NB4 (cell line): ENCODE measurements at places on chromosomes 6 and 20.
A peak's percentile ranks its signal among the peaks of the same experiment; 100 is the strongest.

DNA sequence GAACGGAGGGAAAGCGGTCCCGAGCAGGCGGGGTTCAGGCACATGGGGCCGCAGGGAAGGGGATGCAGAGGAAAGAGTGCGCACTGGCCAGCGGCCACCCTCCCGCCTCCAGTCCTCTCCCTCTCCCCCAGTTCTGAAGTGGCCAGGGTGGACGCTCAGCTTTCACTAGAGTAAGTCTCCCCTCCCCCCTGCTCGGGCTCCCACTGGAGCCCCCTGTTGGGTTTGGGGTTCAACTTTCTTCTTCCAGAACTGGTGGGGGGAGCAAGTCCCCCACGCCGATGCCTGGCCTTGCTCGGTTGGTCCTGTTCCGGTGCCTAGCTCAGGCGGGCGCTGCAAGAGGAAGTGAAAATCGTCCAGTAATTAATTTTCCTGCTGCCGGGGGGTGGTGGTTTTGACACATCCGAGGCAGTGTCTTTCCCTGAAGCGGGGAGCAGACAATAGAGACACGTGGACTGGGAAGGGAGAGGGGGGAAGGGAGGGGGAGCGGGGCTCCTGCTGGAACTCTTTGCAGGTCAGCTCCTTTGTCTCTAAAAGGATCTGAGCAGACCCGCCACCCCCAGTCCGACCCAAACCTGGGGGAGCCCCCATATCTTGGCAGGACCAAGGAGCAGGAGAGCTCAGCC lies 824 bp upstream of the SCRT2 start:
- peak; percentile 87 for DNase-seq

DNA sequence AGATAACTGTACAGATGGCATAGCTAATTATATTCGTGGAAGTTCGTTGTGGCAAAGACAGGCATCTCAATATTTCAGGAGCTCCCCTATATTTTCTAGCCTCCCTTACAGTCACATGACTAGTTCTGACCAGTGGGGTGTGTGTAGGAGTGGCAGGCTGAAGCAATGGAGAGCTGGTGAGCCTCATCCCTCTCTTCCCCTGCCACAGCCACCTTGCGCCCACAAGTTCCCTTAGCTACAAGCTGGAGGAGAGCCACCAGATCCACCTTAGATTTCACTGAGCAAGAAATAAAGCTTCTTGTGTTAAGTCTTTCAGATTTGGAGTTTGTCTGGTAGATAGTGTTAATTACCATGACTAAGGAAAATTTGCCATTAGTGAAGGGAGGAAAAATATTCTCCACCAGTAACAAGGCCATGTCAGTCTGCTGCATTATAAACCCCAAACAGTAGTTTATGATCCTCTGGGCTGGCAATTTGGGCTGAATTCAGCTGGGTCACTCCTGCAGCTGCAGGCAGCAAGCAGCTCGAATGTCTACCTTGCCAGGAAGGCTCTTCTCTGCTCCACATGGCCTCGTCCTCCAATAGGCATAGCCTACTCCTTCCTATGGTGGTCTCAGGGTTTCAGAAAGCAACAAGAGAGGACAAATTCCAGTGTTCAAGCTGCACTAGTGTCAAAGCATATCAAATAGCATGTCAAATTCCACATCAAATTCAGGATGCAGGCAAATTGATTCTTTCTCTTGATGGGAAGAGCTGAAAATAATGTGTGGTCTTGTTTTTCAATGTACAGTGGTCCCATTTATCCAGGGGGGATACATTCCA lies 7.4 kb upstream of the RBCK1 start:
- DNase-seq, result peak; percentile 63

- peak; percentile 62 for DNase-seq
Observed at GRCh38 chr6:73514746-73515110, 6.1 kb downstream of the EEF1A1 start.

- peak; percentile 88 for DNase-seq
Observed at GRCh38 chr6:89379281-89379680, 26.8 kb upstream of the UBE2J1 start.

- no peak for DNase-seq
Observed at GRCh38 chr20:17941087-17941825, 27.3 kb downstream of the SNX5 start.

- no peak for DNase-seq
Observed at GRCh38 chr20:32589256-32589655, 4.1 kb upstream of the NOL4L start.

GRCh38 chr20:51469046-51469445 lies 73.5 kb downstream of the NFATC2 start:
- DNase-seq, result no peak

DNA sequence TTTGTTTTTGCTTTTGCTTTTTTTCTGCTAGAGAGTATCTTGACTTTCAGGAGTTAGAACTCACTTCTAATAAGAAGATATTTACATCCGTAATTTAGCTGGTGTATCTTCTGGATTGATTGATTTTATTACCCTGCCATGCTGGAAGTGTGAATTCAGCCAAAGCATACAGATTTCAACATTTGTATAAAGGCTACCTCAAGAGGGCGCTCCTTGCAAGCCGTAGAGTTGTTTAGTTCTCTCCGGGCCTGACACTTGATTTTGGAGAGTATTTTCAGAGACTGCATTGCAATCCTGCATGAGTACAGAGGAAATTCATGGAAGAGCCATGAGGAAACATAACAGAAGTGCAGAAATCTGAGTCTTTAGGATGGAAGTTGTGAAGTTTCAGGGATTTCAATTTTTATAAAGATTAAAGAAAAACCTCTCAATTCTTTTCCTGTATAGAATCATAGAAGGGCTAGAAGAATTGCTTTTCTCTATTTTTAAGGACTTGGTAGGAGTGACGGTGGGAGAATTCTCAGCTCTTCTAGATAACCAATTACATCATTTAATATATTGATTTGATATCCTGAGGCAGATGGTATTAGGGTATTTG lies 66.7 kb upstream of the TIAM2 start:
- peak; percentile 72 for DNase-seq
